ENCODE measurements at places on chromosomes 4 and X.

DNA sequence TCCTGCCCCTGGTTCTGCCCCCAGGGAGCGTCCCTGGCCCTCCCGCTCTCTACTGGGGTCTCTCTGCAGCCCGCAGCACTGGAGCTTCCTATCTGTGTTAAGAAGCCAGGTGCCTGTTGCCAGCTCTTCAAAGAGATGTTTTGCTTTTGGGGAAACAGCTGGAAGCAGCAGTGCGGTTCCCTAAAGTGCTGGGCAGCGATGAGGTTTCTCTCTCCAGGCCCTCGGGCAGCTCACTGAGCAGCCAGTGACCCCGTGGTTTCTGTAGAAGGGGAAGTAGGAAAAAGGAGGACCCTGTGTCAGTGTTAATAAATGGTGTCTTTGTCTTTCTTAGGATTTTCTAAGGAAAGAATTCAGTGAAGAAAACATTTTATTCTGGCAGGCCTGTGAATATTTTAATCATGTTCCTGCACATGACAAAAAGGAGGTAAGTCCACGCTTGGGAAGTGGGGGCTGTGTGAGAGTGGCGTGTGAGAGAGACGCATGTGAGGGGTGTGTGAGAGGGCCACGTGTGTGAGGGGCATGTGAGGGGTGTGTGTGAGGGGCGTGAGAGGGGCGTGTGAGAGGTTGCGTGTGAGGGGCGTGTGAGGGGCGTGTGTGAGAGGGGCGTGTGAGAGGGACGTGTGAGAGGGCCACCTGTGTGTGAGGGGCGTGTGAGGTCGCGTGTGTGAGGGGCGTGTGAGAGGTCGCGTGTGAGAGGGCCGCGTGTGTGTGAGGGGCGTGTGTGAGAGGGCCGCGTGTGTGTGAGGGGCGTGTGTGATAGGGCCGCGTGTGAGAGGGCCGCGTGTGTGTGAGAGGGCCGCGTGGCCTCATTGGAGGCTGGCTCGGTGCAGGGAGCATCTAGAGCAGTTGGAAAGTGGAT lies 27.1 kb upstream of the HGFAC start:
- peak; percentile 66 for DNase-seq

GRCh38 chrX:68087526-68087925 lies 345.8 kb downstream of the OPHN1 start:
- no peak for DNase-seq

GRCh38 chrX:17662391-17662790 lies 74.9 kb upstream of the SCML1 start:
- no peak for DNase-seq

GRCh38 chrX:2517055-2517454 lies 16.3 kb upstream of the DHRSX start:
- no peak for DNase-seq

DNA sequence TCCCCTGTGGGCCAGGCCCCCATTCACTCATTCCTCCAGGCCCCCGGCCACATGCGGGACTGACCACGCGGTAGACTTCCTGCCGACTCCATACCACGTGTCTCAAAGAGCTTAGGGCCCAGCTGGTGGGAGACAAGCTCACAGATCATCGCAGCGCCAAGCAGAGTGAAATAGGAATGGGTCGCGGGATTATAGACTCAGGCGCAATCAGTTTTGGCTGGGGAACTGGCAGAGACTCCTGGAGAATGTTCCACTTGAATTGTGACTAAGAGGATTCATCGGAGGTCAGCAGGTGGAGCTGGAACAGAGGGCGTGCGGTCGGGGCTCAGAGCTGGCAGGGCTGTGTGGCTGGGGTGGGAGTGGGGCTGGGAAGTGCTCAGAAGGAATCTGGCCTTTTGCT lies 15.6 kb downstream of the ATP2B3 start:
- DNase-seq, result no peak

DNA sequence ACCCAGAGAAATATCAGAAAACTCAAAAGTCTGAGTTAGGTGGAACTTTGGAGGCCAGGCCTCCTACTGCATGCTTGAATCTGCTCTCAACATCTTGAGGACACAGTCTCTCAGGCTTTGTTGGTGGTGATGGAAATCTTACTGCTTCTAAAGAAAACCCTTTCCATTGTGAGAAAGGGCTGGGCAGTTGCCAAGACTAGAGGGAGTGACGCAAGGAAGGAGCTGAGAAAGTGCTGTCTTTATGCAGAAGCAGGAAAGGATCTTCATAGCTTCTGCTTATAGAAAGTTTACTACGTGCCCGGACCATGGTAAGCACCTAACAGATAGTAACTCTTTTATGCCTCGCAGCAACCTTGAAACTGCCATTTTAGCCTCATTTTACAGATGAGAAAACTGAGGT lies 2.4 kb upstream of the CRMP1 start:
- no peak for DNase-seq

GRCh38 chr4:41287005-41287404 lies 30.3 kb downstream of the UCHL1 start:
- no peak for DNase-seq

- peak; percentile 57 for DNase-seq
These were observed 28.2 kb downstream of the NSD2 start for GRCh38 chr4:1899149-1900086.

GRCh38 chrX:131802836-131803626 lies 220.1 kb upstream of the STK26 start:
- peak; percentile 73 for DNase-seq

DNA sequence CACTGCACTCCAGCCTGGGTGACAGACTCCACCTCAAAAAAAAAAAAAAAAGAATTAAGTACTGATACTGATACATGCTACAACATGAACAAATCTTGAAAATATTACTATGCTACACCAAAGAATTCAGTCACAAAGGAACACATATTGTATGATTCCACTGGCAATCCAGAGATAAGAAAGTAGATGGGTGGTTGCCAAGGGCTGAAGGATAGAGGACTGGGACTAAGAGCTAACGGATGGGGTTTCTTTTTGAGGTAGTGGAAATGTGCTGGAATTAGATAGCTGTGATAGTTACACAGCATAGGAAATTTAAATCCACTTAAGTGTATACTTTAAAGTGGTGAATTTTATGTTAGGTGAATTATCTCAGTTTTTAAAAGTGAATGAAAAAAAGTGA lies 12.5 kb downstream of the ATP11C start:
- no peak for DNase-seq

- DNase-seq, result no peak
These were observed 205.6 kb upstream of the EOLA2 start for GRCh38 chrX:150143721-150144440.

GRCh38 chrX:39750848-39751247 lies 346.9 kb downstream of the BCOR start:
- DNase-seq, result peak; percentile 73

- no peak for DNase-seq
These were observed 233.0 kb downstream of the DKK2 start for GRCh38 chr4:106803083-106803482.

- DNase-seq, result no peak
These were observed 338.1 kb downstream of the BCOR start for GRCh38 chrX:39759526-39760224.

Measured in HL-60 (cell line).